ENCODE measurements at places on chromosomes 3 and 15.

DNA sequence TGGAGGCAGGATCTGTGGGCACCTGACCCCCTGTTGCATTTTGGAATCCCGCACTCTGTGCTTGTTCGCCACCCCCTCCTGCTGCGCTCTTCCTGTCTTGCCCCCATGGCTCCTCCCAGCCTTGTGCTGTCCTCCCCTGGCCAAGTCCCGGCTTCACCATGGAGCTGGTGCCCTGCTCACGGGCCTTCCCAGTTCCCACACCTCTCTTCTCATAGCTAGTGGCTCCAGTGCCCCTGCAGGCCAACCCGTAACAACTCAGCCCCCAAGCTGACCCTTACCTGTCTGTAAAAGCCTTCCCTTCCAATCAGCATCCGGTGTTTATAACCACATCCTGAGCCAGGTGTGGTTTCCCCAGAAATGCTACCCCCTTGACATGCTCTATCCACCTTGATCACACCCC is 407.7 kb upstream of the C2CD4B start:
- no peak for DNase-seq

DNA sequence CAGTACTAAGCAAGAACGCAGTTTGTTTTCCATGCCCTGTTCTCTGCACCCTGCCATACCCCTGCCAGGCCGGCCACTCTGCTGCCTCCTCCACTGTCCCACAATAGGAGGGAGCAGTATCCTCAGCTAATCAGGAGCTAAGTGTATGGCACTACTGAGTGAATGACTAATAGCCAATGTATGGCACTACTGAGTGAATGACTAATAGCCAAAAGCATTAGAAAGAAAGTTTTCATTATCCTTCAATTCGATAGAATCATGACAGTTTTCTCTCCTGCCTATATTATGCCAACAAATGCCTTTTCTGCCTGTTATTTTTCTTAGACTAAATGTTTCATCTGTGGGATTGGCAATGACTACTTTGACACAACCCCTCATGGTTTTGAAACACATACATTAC is 107.5 kb upstream of the CHRM5 start:
- DNase-seq = no peak

- DNase-seq = no peak
These were observed 17.0 kb downstream of the TGM5 start for GRCh38 chr15:43249699-43250203.

DNA sequence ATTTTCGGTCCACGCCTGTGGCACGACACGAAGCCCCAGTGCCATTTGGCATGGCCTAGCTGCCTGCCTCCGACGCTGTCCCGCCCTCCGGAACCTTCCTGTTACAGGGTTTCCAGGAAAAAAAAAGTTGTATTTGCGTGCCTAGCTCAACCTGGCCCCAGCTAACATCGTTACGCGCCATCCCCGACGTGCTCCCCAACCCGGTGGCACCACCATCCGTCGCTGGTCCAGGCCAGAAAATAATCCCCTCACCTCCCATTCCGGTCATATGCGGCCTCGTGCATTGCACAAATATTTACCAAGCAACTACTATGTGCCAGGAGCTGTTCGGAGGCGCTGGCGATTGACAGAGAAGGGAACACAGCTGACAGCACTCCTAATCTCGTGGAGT is 1.4 kb upstream of the CYP1A1 start:
- DNase-seq = no peak

GRCh38 chr3:122350814-122351418 is 25.9 kb downstream of the CSTA start:
- no peak for DNase-seq

- no peak for DNase-seq
These were observed 71.2 kb downstream of the DGKG start for GRCh38 chr3:186290796-186291195.

GRCh38 chr3:167885277-167885676 is 149.8 kb downstream of the SERPINI1 start:
- DNase-seq = no peak
